ENCODE measurements at places on chromosomes 4 and X.

- no peak for DNase-seq
Observed at GRCh38 chrX:101759000-101759399, 99.3 kb upstream of the ARMCX2 start.

- no peak for DNase-seq
Observed at GRCh38 chrX:71910643-71910985, at the start of gene NHSL2. Gene NHSL2 (plus strand): TSS chrX:71910845.

DNA sequence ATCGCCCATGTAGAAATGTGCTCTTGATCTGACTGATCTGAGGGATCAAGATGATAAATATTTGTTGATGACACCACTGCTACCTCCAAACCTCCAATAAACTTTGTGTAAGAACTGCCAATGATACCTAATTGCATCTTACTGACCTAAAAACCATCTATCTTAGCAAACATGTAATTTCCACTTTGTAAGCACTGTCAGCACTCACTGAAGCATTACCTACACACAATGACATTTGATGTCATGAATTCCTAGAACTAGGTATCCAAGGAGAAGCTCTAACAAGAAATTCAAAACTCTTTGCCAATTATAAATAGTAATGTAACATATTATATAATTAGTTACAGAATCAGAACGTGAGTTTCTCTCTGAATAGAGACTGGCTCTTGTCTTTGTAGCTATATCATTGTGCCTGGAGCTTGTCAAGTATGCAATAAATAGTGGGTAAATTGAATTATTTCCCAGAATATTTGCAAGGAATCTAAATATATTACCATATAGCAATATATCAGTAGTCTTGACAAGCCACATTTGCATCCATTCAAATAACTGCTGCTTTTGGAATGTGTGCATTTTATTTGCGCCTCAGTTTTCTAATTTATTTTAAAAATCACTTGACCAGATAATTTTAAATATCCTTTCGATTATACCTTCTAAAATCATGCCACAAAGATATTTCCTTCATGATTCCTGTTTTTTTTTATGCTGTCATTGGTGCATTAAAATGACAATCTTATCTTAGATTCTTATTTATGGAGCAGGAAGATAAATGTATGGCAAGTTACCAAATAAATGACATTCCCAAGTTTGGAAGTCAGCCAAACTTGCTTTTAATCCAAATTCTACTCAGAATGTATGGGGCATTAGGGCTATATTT, 232.3 kb upstream of the NEIL3 start:
- no peak for DNase-seq

GRCh38 chrX:20412871-20413486, 146.3 kb upstream of the RPS6KA3 start:
- no peak for DNase-seq

GRCh38 chr4:180028682-180029081, 2214.5 kb upstream of the TENM3 start:
- no peak for DNase-seq

GRCh38 chrX:133668225-133668931, 253.1 kb upstream of the GPC4 start:
- no peak for DNase-seq

GRCh38 chr4:77601614-77602187, 3.9 kb upstream of the CXCL13 start:
- no peak for DNase-seq

DNA sequence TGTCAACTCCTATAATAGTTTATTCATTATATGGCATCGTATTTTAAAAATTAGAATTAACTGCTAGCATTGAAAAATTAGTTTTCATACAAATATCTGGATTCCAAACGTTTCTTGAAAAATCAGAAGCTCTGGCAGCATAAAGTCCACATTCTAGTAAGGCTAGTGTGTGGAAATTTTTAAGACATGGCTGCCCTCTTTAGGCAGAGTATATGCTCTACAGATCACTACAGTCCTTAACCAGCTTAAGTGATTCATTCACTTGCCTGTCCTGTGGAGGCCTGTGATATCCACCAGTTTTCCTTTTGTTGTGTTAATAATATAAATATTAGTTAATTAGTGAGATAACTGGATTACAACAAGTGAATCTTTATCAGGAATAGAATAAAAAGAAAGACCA, 287.2 kb downstream of the OPHN1 start:
- no peak for DNase-seq

DNA sequence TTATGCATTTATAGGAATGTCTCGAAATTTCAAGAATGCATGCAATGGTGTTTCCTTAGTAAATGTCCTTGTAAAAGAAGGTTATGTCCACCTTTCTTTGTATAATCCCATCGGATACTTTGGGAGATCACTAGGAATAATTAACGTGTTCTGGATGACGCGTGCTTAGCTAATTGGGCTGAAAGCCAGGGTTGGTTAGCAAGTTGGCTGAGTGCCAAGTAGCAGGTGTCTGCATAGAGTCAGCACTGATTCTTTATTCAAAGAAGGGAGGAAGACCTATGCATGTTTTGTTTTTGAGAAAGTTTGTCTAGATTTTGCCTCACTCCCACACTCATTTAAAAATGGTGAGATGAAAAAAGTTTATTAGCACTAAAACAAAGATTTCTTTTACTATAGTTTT, 144.6 kb downstream of the SOX3 start:
- DNase-seq: no peak

DNA sequence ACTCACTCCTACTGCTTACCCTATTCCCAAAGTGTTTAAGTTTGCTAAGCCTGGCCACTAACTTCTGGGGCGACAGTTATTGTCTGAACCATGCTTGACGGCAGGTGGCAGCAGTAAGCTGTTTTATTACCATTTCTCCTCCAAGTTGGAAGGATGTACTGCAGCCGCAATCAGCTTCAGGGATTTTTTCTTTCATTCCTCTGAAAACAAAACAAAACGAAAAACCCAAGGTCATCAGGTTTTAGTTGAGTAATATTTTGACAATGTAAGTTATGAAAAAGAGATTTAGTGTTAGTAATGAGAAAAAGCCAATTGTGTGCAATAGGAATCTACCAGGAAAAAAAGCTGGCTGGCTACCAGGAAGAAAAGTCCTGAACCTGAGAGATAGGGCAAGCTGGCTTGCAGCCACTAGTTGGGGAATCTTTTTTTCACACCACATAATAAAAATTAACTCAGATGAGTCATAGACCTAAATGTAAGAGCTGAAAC, 13.2 kb upstream of the RAB9B start:
- DNase-seq: no peak

DNA sequence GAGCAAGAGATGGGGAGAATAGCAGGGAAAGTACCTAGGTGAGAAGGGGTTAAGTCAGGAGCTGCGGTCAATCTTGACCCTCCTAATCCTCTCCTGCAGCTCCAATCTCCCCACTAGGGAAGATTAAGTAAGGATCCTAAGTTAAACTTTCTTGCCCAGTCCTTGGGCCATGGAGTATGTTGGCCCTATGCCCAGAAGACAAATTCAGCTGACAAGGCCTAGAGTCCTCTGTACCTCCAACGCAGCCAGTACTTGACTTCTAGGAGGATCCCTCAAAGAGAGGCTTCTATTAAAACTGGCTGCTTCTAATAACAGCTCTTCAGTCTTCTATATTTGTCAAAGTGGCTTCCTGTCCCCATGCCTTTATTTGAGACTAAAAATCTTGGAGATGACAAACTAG, 1.4 kb downstream of the CLDN2 start:
- DNase-seq: no peak

DNA sequence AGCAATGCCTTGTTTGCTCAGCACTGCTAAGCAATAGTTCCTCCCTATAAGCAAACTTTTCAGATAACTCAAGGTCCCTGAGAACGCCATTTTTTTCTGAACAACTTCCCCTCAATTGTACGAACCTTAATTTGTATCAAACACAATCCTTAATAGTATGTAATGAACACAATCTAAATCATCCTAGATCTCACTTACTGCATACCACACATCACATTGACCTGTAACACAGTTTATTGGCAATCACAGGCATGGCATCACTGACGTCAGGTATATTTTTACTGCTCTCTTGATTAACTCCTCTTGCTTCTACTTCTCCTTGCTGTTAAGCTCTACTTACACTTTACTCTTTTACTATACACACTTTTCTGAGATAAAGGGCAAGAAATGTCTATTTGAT, 67.0 kb downstream of the TAPT1 start:
- no peak for DNase-seq

- DNase-seq: no peak
Observed at GRCh38 chr4:33262824-33263223, 2542.7 kb downstream of the PCDH7 start.

GRCh38 chr4:168667921-168668320, 171.1 kb downstream of the PALLD start:
- DNase-seq: no peak

- no peak for DNase-seq
Observed at GRCh38 chr4:42713391-42713790, 56.5 kb upstream of the ATP8A1 start.

DNA sequence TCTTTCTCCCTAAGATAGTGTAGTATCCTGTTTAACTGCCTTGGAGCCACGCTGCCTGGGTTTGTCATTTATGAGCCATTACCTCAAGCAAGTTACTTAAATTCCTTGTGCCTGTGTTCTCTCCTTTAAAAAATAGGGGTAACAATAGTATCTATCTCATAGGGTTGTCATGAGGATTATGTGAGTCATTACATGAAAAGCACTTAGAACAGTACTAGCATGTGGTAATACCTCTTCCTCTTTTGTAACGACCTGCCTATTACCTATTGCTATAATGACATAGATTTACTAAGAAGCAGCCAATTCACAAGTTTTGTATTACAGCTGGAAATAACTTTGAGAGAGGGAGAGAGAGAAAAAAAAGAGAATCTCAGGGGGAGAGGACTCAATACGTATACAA, 834.7 kb downstream of the RAPGEF2 start:
- no peak for DNase-seq

Data from stimulated activated CD4-positive, alpha-beta T cell treated with anti-CD3 and anti-CD28 coated beads, Interleukin-1b, Interleukin-23, amount 100 ng/mL, for 1 hour (primary cell).